Stimulated activated CD4-positive, alpha-beta T cell treated with anti-CD3 and anti-CD28 coated beads, Interleukin-4, amount 100 ng/mL, for 24 hours (primary cell): ENCODE measurements at places on chromosomes 12 and 14.

DNA sequence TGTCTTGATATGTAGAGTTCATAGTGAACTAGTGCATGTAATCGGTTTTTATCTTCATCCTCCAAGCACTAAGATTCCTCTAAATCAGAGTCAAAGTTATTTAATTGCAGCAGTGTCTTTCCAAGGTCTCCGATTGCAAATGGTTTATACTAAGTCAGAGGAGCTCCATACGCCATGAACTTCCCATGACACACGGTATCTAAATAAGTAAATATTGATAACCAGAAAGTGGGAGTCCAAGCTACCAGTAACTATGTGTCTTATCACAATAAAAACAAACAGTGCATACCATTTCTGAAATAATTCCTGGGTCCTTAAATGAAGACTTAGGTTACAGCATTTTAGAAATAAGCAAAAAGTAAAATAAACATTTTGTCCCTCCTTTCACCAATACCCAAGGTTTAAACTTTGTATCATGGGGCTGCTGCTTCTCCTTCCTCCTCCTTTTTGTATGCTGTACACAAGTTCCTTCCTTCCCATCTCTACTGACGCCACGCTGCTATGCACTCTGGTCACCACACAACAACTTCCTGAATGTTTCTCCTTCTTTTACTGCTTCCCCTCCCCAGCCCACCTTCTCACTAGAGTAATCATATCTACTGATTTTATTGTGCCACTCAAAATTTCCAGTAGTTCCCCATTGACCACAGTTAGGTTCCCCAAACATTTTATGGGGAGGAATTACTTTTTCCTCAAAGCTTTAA, 10.7 kb downstream of the NR1H4 start:
- no peak for DNase-seq

DNA sequence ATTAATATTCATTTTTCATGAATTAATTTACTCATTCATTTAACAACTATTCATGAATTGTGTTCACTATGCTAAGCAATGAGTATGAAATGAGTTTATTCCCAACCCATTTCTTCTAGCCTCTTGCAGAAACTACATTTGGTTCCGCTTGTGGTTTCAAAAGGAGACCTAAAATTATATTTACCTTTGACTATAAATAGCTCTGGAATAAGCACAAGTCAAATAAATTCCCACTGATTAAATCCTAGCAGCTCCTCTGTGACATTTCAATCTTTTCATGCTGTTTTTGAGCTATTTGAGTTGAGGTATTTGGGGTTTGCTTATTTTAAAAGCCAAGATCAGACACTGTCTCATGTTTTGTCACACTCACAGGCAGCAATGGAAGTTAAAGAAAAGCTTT, 46.9 kb downstream of the DUSP6 start:
- no peak for DNase-seq

GRCh38 chr12:31991815-31992214, 32.6 kb downstream of the RESF1 start:
- no peak for DNase-seq

DNA sequence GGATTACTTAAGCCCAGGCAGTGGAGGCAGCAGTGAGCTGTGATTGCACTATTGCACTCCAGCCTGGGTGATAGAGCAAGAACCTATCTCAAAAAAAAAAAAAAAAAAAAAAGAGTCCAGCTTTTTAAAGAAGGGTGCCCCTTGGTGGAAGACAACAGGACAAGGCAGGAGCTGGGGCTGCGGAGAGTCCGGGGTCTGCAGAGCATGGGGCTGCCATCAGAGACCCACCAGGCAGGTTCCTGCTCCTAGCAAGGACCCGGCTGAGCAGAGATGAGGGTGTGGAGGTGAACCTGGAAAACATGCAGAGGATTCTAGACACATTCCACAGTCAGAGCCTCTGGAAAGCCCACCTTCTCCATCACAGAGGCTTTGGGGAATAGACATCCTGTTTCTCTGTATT, 21.0 kb upstream of the CIPC start:
- DNase-seq = no peak
